ENCODE measurements at places on chromosomes 16 and 17.

GRCh38 chr16:48330841-48331192 lies 54.4 kb downstream of the SIAH1 start:
- no peak for DNase-seq

GRCh38 chr17:66542967-66543520 lies 240.6 kb downstream of the PRKCA start:
- no peak for DNase-seq

DNA sequence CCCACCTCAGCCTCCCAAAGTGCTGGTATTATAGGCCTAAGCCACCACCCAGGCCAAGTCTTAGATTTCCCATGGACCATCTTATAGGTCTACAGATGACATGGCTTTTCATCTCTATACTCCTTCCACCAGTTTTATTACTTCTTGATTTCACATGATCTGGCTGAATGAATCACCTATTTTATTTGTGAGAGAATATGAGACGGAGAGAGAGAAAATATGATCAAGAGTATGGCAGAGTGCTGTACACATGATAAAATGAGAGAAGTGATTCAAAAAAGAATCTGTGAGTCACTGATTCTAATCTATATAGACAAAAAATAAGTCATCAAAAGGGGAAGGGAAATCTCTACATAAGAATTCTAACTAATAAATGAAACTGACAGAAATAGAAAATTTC lies 13.7 kb downstream of the ACSM1 start:
- no peak for DNase-seq

DNA sequence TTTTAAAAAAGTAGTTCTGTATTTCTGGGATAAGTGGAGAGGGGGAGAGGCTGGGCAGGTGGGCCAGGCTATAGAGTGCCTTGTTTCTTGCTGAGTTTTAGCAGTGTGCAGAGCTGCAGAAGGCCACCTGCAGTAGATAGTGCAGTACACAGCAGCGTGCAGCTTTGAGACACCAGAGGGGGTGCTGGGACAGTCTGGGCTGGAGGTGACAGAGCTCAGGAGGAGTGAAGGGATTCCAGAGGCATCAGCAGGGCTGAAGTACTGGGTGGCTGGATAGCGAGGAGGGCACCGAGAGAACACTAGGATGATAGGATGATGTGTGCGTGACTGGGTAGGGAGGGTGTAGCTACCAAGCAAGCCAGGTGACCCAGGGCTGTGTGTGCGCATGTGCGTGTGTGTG lies 26.6 kb downstream of the LCMT1 start:
- no peak for DNase-seq

- DNase-seq = no peak
Observed at GRCh38 chr17:41061964-41062363, 2.0 kb upstream of the KRTAP2-3 start.

DNA sequence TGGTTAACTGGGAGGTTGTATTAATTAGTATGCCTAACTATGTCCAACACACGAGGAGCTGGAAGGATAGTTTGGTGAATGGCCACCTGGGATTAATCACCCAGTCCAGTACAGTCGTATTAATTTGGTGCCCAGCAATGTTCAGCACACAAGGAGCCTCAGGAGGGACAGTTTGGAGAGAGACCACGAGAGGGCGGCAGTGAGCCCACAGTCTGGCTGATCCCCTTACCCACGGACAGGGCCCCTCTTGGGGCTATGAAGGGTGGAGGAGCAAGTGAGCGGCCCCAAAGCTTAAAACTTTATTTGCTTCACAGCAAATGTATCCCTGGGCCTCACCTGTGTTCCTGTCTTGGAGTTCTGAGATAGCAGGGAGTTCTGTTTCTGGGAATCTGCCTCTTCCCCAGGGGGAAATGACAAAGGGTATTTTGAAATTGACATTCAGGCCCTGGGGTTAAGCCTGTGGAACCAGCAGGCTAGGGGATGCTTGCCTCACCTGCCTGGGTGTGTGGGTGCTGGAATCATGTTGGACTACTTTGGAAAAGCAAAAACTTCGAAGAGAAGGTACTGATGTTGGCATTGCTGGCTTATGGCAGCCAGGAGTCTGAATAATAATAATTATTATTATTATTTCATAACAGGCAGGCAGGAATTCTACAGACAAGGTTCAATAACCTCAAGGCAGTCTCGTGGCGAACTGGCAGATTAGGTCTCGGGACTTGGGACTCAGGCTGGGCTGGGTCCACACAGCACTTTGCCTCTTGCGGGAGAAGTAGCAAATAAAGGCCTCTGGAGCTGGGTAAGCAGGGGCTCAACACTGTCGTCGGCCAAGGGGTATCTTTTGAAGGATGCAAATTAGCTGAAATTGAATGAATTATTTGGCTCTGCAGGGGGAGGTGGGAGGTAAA lies 227.6 kb upstream of the ASIC2 start:
- DNase-seq = no peak

DNA sequence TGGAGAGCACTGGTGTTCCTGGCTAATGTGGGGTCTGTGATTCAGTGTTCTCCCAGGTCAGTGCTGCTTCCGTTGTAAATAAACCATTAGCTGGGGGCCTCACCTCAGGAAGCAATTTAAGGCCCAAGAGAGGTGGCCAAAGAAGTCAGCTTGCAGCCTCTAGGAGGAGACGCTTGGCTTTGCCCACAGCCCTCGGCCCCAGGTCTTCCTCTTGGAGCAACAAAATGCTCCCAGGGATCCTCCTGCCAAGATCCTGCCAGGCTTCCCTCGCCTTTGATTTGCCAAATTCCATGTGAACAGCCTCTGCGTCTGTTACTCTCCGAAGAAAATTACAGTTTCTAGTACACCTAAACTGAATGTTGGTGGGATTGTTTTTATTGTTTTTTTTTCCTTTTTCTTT lies 62.4 kb upstream of the TBX2 start:
- no peak for DNase-seq

GRCh38 chr17:16212793-16213192 lies 2.5 kb downstream of the NCOR1 start:
- no peak for DNase-seq

DNA sequence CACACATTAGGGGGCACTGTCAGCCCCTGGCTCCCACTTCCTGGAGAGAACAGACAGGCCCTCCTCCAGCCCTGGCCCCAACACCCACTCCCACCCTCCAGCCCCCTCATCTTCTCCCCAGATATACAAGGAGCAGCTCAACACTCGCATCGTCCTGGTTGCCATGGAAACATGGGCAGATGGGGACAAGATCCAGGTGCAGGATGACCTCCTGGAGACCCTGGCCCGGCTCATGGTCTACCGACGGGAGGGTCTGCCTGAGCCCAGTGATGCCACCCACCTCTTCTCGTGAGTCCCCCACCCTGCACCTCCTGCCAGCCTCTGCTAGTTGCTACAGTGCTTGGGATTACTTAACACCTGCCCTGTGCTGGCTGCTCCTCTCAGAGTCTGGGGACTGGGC lies 14.4 kb downstream of the ADAM11 start:
- no peak for DNase-seq

DNA sequence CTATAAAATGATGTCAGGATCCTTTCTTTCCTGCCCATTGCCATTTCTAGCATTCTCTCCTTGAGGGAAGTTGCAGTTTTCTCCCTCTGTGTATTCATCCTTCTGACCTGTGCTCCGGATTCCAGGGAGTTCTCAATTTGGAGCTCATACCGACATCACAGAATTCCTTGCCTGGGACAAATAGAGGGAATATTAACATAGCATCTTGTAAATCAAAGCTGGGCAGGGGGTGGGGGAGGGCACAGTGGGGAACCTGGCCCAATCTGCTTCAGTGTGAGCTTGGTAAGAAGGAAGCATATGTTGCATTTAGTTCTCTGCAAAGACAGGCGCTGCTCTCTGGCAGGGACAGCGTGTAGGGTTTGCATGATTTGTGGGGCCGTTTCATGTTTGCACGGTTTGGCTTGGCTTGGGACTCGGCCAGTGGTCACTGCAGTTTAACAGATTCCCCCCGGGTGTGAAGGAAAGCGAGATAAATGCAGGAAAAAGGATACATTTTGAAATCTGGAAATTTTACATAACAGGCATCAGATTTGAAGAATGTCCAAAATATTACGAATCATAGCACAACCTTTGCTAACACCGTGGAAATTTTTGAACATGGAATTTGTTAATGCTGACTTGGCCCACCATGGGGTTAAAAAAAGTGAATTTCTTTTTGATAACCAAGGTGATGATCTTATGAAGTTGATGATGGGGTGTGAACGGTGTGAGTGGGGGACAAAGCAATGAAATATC lies 178.0 kb downstream of the WWOX start:
- no peak for DNase-seq

DNA sequence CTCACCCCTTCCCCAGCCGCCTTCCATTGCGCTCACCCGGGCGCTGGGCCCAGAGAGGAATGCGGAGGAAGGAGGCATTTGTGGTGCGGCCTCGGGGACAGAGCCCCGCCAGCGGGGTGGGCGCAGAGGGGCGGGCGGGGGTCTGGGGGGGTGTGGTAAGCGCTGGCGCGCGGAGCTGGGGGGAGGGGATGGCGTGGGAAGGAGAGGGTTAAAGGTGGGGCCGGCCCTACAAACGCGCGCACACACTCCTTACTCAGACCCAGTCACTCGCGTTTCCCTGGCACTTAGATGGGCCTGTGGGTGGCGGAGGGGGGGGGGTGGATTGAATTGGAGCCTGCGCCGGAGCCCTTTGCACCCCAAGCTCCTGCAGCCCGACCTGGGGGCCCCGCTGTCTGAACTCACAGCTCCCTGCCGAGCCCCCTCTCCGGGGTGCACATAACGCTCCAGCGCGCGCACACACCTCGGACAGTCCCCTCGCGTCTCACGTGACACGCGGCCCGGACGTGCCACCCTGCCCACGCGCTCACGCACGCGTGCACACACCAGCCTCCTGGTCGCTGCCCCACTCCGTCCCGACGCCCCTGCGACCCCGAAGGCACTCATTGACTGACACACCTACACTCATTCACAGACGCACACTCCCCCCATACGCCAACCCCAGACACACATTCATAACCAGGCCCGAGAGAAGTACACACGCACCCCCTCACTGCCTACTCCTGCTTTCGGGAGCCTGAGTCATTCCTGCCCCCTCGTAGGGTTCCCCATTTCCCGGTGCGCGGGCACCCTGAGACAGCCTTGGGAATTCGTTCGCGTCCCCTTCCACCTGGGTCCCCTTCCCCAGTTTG lies 844 bp downstream of the TBKBP1 start:
- no peak for DNase-seq

GRCh38 chr16:85474621-85475217 lies 138.4 kb upstream of the GSE1 start:
- no peak for DNase-seq

- peak; percentile 25 for DNase-seq
Observed at GRCh38 chr17:6753006-6753445, 2.8 kb upstream of the XAF1 start.

DNA sequence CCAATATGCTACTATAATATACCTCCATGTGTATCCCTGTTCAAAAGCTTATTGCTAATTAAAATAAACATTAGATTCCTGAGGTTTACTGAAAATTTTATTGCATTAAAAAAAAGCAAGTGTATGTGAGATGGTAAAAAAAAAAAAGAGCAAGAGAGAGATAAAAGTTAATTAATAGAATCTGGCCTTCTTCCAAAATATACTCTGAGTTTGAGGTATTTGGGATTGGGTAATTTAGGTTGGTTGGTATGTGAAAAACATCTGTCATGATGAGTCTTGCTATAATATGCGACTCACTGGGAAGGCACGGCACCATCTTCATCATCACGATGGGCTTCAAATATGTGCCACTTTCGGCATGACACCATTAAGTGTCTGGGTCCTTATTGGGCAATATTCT lies 711.1 kb upstream of the SOX9 start:
- DNase-seq = no peak

DNA sequence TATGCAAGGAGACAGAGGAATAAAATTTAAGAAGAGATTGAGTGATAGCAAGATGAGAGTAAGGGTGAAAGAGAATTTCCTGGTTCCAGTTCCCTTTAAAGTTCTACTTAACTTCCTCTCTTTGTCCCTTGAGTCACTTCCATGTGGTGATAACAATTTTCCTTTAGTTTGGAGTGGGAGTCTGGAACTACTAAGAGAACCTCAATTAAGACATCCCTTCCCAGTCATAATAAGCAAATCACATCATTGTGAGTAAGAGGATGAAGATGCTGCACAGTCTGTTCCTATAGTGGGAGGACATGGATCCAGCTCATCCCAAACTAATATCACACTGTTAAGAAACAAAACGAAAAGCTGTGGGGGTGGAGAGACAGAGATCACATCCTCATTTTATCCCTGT lies 24.4 kb downstream of the TBX21 start:
- DNase-seq = no peak

DNA sequence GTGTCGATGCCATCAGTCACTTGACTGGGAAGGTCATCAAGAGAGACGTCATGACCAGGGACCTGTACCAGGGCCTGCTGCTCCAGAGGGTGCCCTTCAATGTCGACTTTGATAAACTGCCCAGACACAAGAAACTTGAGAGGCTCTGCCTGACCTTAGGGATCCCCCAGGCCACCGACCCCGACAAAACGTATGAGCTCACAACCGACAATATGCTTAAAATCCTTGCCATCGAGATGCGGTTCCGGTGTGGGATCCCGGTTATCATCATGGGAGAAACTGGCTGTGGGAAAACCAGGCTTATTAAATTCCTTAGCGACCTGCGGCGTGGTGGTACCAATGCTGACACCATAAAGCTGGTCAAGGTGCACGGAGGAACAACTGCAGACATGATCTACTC lies 69.6 kb upstream of the ENDOV start:
- no peak for DNase-seq

DNA sequence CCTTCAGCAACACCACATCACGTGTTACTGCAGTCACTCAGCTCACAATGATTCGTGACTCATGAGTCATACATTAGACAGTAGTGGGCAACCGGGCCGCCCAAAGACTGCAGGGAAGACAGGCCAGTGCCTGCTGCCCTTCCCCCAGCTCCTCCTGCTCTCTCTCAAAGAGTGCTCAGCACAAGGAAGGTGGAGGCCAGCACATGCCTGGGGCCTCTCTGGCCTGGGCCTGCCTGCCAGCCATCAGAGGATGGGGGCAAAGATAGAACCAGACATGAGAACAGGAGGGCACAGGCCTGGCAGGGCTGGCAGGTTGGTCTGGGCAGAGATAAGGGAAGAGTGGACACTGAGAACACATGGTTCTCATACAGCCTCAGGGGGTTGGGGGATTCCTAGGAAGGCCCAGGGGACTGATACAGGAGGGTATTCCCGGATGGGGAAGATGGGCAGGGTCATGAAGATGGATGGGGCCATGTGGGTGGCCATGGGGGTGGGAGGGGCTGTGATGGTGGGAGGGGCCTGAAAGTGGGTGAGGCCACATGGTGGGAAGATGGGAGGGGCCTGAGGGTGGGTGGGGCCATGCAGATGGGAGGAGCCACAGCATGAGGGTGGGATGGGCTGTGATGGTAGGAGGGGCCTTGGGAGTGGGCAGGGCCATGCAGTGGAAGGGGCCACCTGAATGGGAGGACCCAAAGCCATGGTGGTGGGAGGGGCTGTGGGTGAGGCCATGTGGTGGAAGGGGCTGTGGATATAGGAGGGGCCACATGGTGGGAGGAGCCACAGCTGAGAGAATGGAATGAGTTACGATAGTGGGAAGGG lies 29.0 kb downstream of the KATNB1 start:
- peak; percentile 19 for DNase-seq
